H4 (cell line): ENCODE measurements at places on chromosomes 2 and 18. TPM values are rescaled to one million over a fixed set of nuclear protein-coding genes. Genes with fewer than 3 reads are reported as not detected.

DNA sequence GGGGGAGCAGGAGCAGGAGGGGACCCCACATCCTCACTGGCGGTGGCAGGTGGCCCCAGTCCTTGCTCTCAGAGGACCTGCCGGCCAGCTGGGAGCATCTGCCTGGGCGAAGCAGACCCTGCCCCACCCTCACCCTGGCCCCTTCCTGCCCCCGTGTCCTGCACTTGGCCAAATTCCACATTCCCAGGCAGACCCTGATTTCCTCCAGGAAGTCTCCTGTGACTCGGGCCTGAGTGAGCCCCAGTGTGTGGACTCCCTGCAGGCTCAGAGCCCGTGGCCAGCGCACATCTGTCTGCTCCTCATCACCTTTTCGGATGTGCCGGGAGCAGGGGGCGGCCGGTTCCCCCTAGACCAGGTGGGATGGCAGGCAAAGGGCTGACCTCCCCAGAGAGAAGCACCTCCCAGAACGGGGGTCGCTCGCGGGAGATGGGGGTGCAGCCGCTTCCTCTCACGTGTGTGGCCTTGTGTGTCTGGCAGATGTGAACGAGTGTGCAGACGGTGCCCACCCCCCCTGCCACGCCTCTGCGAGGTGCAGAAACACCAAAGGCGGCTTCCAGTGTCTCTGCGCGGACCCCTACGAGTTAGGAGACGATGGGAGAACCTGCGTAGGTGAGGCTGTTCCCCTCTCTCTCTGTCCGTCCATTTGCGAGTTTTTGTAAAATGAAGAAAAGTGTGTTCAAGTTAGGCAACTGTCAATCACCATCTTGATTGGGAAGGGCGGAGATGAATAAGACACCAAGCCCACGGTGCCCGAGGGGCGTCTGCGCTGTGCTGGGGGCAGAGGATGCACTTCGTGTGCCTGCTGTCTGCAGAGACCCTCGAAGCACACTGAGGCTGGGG is 90.4 kb downstream of the TPO start:
- no peak for DNase-seq

CACNB4 gene
- 0.31 and 0.79 TPM in 2 replicates for total RNA-seq

- no peak for DNase-seq
These were observed 111.5 kb upstream of the SULT1C3 start for GRCh38 chr2:108128249-108128648.

DNA sequence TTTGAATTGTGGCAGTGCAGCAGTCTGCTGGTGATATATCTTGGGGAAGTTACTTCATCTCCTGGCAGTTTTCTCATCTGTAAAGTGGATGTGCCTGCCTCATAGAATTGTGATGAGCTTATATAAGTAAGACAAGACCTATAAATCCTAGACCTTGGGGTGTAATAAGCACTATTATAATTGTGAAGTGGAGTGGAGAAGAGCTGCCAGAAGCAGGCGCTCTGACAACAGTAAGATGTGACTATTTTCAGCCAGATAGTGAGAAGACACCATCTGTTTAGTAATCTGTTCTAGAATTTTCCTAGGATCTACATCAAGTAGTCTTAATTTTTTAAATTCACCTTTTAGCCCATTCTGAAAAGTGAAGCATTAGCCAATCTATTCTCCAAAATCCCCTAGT is 85.6 kb upstream of the TSPYL6 start:
- no peak for DNase-seq

GALNT13 gene
- 10.4 and 12.8 TPM in 2 replicates for total RNA-seq

ITPRID2 gene
- 68.5 and 95.2 TPM in 2 replicates for total RNA-seq

DNA sequence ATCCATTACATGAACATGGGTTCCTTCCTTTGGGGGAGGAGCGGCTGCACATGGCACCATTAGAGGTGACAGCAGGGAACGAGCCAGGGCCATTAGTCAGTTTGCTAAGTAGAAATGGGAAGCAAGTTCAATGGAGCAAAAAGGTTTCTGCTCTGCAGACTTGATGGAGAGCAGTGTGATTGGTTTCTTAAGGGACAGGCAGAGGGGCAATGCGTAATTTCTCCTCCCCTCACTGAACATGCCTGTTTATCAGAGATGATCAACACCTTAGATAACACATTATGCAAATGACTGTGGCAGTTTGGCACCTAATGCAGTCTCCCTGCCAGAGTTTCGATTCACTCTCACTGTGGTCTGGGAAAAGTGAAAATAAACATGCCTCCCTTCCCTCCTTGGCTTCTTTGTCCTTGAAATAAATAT is 414.5 kb downstream of the STK39 start:
- DNase-seq = no peak

DNA sequence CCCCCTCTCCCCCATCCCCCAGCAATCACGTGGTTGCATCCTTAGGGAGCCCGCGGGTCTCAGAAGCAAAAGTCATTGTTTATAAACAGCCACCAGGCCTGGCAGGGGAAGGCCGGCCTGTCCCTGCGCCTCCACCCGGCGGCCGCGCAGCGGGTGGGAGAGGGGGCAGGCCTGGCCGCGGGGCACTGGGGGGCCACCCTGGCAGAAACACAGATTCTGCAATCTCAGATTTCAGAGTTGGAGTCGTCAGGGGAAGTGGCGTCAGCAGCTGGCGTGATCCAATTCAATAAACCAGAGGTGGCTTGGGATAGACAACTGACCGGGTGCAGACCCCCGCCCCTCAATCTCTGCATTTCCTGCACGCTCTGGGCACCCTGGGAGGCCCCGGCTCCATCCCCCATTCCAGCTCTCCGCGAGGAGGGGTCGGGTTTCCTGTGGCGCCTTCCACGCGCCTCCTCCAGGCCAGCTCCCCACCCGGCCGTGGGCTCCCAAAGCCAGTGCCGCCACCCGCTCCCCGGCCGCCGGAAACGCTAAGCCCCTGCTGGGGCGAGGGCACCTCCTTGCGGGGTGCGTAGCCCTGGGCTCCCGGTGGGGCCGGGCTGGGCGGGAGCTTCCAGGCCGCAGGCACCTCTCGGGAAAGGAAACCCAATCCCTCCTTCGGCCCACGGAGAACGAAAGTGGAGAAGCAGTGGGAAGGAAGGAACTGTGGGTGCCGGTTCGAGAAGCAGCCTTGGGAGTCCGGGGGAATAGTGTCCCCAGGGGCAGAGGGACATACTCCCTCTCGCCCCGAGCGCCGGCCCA is 1.1 kb downstream of the BIN1 start:
- DNase-seq = peak; percentile 69

GRCh38 chr18:60134806-60135205 is 235.0 kb downstream of the PMAIP1 start:
- DNase-seq = no peak
